Dermis blood vessel endothelial cell (primary cell): ENCODE measurements at places on chromosomes 6 and 20. TPM values are rescaled to one million over a fixed set of nuclear protein-coding genes. Genes with fewer than 3 reads are reported as not detected.

GRCh38 chr6:11585426-11586016, 48.0 kb downstream of the TMEM170B start:
- DNase-seq = peak; percentile 84

GRCh38 chr6:151285122-151285521, 45.4 kb downstream of the AKAP12 start:
- peak; percentile 90 for DNase-seq

KHDC1 gene
- 0.09 TPM in 1 of 2 replicates, not detected in the other for total RNA-seq

ERVFRD-1 gene
- under 0.01 and 0.05 TPM in 2 replicates for total RNA-seq

CNR1 gene
- total RNA-seq = 1.3 TPM in 1 of 2 replicates, not detected in the other

- no peak for DNase-seq
Observed at GRCh38 chr6:41037107-41037900, 1.7 kb downstream of the UNC5CL start.

DNA sequence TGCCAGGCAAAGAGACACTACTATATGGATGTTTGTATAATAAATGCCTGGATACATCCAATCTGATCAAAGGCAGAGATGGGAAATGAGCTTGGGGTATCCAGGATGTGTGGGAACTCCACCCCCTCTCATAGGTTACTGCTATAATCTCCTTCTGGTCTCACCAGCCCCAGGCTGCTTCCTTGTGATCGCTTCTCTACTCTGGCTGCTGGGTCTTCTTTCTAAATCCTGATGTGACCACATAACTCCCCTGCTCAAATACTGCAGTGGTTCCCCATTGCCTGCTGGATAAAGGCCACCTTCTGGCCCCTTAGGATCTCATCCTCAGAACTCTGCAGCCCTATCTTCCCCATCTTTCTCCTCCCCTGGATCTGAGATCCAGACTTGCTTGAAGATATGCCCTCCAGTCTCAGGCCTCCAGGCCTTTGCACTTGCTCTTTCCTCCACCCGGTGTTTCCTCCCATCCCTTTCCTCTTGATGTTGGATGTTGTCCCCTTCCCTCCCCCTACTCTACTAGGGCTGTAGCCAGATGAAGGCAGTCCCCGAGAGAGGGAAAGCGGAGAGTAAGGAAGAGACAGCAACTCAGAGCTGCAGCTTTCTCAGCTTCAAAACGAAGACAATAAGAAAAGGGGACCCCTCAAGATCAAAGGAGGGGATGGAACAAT, 828 bp upstream of the XKR7 start:
- no peak for DNase-seq

SNAP91 gene
- 0.51 and 1.0 TPM in 2 replicates for total RNA-seq

PSORS1C1 gene
- total RNA-seq = 0.17 and 4.7 TPM in 2 replicates

OLIG3 gene
- not detected in 2 replicates for total RNA-seq

DNA sequence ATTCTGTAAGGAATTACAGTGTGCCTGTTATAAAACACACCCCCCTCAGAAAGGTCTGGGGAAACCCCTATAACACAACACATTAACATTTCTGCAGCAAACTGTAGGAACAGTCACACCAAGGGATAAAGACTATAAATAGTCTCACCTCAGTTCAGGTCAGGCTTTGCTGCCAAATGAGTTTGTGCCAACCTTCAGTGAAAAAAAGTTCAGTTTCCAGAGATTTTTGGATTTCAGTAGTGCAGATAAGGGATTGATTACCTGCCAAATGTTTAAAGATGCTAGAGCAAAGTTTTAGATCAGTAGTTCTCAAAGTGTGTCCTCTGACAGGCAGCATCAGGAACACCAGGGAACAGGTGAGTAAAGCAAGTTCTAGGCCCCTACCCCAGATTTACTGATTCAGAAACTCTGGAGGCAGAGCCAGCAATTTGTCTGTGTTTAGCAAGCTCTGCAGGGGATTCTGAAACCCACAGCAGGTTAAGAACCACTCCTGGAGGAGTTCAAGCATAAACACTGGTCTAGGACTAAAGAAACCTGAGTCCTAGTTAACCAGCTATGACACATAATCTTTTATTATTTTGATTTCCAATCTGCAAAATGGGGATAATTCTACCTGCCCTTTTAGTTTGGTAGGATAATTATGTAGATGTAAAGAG, 111.0 kb downstream of the RCAN2 start:
- no peak for DNase-seq

DNA sequence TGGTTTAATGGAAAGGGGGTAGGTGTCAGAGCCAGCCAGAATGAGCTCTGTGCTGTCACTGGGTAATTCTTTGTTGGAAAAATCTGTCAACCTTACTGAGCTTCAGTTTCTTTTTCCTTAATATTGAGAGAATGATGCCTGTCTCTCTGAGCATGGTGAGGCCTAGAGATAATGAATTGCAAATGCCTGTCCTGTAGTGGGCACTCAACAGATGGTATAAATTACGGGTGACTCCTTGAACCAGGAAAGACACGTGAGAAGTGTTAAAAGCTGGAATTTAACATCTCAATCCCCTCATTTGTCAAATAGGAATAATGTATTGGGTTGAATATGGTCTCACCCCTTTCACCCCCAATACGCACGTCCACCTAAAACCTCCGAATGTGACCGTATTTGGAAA, 74.9 kb downstream of the ADTRP start:
- DNase-seq = no peak

DNA sequence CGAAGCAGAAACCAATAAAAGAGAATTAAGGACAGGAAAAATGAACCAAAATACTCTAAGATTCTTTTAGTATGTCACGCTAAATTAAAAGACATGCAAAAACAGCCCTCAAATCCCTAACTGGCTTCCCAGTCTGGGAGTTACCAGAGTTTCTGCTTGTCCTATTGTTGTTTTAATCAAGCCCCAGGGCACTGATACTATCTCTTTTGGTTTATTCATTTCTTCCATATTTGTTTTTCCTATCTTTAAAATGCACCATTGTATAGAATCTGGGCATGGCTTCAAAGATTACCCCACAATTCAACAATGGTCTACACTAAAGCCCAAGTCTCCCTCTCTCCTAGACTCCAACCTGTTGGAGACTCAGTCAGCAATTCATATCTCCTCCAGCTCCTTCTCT, 169.1 kb downstream of the MYLK4 start:
- no peak for DNase-seq

- no peak for DNase-seq
Observed at GRCh38 chr20:30513050-30513628, 744.3 kb upstream of the DEFB115 start.

- peak; percentile 53 for DNase-seq
Observed at GRCh38 chr6:52994031-52994838, 849 bp downstream of the GSTA4 start.

- no peak for DNase-seq
Observed at GRCh38 chr6:22529866-22530265, 39.5 kb upstream of the HDGFL1 start.

DNAH8 gene
- under 0.01 and 0.05 TPM in 2 replicates for total RNA-seq

GRCh38 chr20:33814238-33814712, 3.1 kb downstream of the CHMP4B start:
- peak; percentile 74 for DNase-seq

GRCh38 chr20:57048027-57048869, 218.2 kb downstream of the BMP7 start:
- peak; percentile 21 for DNase-seq

GRCh38 chr6:163404825-163405265, 9.7 kb upstream of the QKI start:
- peak; percentile 69 for DNase-seq

SLC22A16 gene
- total RNA-seq = not detected in 2 replicates

ID4 gene
- 0.09 and 0.85 TPM in 2 replicates for total RNA-seq

DNA sequence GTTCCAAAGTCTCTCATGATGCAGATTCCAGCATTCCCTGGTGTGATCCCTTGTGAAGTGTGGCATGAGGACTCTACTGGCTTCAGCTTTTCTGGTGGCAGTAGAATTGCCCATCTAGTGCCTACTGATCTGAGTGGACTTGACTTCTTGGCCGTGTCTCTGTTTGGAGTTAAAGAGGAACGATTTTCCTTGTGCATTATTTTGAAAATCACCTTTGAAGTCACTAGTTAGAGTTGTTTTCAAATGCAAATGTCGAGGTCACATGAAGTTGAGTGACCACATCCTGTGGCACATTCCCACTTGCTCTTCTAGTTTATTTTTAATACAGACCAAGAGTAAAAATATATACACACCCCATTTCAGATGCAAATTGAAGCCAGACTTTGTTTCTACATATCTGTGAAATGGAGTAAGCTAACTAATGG, 270.7 kb upstream of the TAB2 start:
- no peak for DNase-seq

APCDD1L gene
- 0.17 and 0.19 TPM in 2 replicates for total RNA-seq

GRCh38 chr6:25369433-25370177, 90.4 kb downstream of the CARMIL1 start:
- DNase-seq = no peak

GRCh38 chr20:44909872-44910689, at the start of gene PABPC1L:
Gene PABPC1L, plus strand, starts transcription at chr20:44910060. Its CDS starts 84 bp downstream, at chr20:44910144.
- DNase-seq = peak; percentile 51

ADGRG6 gene
- total RNA-seq = 42.2 and 43.4 TPM in 2 replicates

DNA sequence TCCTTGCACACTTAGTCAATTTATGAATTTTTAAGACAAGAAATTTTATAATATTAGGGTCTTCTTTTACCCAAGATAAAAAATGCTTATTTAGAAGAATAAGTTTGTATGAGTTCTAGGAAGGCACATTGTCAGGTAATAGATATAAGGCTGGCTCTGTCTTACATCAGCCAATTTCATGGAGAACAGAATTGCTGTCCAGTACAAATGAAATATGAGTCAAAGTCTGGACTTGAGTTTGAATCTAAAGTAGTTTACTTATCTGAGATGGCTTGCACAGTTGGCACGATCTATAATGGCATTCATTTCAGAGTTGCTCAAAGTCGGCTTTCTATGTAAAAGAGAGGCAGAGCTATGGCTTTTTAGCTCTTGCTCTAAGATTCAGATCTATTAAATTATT, 228.2 kb downstream of the KCNQ5 start:
- no peak for DNase-seq

- DNase-seq = no peak
Observed at GRCh38 chr6:9039258-9039657, 603.9 kb upstream of the SLC35B3 start.

DNA sequence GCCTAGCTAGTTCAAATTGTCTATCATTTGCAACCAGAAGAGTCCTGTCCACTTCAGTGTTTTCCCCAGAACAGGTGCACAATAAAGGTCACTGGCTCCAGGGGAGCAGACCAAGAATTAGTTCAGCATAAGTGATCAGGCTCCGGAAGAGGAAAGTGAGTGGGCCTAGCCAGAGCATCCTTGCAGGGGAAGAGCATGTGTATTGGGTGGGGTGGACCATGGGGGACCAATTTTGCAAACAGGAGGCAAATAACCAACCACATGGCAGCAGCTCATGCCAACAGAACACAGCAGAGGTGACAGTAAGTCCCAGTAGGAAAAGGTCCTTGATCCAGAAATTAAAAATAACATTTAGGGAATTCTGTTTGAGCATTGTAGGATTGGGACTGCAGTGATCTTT, 43.2 kb upstream of the CNR1 start:
- no peak for DNase-seq

- no peak for DNase-seq
Observed at GRCh38 chr20:26243731-26244130, 547.1 kb upstream of the ZNF337 start.

- DNase-seq = no peak
Observed at GRCh38 chr6:35230950-35231349, 17.2 kb downstream of the SCUBE3 start.

UST gene
- total RNA-seq = 0.28 and 0.34 TPM in 2 replicates

GRCh38 chr6:163620670-163621330, 206.3 kb downstream of the QKI start:
- DNase-seq = no peak

GRCh38 chr20:61770113-61770585, 295.5 kb downstream of the TAF4 start:
- DNase-seq = no peak

DNA sequence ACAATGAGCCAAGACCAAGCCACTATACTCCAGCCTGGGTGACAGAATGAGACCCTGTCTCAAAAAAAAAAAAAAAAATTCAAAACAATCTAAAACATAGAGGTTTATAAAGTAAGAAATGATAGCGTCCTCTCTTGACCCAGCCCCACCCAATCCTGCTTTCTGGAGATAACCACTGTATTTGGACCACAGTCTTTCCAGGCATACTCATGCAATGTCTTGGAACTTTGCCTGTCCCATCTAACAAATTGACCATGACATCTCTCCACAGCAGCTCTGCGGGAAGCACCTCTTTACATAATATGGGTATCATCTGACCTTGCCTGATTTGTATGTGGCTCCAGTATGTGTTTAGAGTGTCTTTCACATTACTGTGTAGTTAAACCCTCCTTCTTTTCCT, 9.1 kb upstream of the SHLD1 start:
- DNase-seq = no peak
